OCI-LY7 (cell line): ENCODE measurements at places on chromosomes 13 and 19. TPM values are rescaled to one million over a fixed set of nuclear protein-coding genes. Genes with fewer than 3 reads are reported as not detected.

DNA sequence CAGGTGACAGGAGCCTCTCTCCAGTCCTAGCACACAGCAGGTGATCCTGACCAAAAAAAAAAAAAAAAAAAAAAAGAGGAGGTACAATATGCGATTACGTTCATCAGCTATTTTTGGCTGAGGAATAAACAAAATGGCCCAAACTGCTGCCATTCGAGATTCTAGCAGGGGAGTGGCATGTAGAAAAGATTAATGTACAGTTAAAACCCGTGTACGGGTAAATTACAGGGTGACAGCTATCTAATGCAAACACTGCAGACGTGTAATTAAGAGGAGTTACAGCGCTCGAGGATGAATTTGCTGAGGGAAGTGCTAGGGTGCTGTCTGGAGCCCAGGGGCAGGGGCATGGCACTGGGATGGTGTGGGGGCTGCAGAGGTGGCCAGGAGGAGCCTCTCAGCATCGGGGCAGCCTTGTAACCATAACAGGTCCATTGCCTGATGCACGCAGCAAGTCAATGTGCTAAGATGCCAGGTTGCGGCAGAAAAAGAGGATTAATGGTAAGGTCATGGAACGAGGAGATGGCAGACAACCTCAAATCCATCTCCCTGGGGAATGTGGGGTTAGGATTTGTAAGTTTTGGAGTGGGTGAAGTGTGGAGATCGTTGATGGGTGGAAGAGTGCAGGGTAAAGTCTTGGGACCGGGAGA, 17.4 kb downstream of the CHST8 start:
- DNase-seq = no peak

DNA sequence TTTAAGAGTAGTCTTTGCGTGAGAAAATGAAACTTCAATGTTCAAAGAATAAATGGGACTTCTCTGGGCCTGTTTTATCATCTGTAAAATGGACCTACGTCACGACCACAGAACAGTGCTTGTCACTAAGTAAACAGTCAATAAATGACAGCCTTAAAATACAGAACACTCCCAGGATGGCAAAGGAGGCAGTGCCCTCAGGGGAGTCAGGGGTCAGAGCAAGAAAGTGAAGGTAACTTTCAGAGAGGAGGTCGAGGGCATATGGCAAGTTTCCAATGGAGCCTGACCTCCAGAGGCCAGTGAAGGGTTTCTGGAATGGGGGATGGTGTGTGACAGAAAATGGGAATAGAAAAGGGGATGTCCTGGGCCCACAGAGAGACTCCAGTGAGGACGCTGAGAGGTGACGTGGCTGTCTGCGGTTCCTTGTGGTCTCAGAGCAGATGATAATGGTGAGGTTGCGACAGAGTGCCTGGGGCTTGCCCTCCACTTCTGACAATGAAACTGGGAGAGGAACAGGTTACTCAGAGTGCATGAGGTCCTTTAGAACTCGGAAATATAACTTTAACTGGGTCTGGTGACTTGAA, 91.8 kb downstream of the UBL3 start:
- DNase-seq = no peak

GRCh38 chr19:4052114-4052992, 14.3 kb downstream of the ZBTB7A start:
- no peak for DNase-seq

GRCh38 chr13:85170372-85170771, 628.8 kb downstream of the SLITRK6 start:
- no peak for DNase-seq

PTH2 gene
- 1.7 TPM in 1 of 2 replicates, not detected in the other for total RNA-seq
